ENCODE measurements at places on chromosomes 7 and 10. TPM values are rescaled to one million over a fixed set of nuclear protein-coding genes. Genes with fewer than 3 reads are reported as not detected.

The INHBA gene
- 84.7 TPM for total RNA-seq

The CRHR2 gene
- not detected for total RNA-seq

The SYT15B gene
- 0.09 TPM for total RNA-seq

The C10orf90 gene
- not detected for total RNA-seq

The FFAR4 gene
- total RNA-seq = not detected

DNA sequence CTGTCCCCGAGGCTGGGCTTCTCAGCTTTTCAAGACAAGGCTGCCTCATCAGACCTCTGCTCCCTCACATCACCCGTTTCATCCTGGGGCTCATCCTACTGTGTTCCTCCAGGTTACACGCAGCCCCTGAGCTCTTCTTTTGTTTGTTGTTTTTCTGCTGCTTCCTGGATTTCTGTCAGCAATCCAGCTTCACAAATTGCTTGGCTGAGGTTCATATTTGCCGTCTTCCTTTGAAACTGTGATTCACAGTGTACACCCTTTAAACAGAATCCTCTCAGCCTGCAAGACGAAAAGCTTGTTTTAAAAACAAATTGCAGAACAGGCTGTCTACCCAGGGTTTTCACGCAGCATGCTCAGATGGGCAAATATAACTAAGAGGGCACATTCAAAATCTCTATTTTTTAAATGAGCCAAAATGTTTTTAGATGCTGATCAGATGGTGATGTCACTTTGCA lies 39.1 kb upstream of the PARD3 start:
- peak; percentile 22 for DNase-seq

DNA sequence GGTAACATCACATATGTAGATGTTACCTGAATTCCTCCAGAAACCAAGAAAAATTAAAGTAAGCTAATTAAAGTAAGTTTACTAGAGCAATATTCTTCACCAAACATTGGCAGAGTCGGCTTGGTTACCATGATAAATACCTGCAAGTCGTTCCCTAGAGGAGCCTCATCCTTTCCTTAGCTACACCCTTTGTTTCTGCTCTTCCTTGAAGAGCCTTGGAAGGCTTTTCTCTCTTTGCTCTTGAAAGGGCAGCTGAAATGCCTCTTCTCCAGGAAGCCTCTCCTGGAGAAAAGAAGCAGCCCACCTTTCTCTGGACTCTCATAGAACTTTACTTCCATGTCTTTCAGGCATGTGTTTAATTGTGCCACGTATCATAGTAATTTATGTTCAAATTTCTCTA lies 34.9 kb upstream of the CALD1 start:
- DNase-seq = no peak

GRCh38 chr7:150910996-150911422 lies 58.7 kb downstream of the AOC1 start:
- DNase-seq = no peak

Measured in Daoy (cell line).